ENCODE measurements at places on chromosomes 5 and 9.

- no peak for DNase-seq
Measured at GRCh38 chr5:122264610-122265009, 47.4 kb upstream of the SNCAIP start.

GRCh38 chr9:129221233-129221632 lies 43.2 kb upstream of the IER5L start:
- peak; percentile 16 for DNase-seq

GRCh38 chr9:118624608-118625007 lies 744.6 kb downstream of the BRINP1 start:
- no peak for DNase-seq

DNA sequence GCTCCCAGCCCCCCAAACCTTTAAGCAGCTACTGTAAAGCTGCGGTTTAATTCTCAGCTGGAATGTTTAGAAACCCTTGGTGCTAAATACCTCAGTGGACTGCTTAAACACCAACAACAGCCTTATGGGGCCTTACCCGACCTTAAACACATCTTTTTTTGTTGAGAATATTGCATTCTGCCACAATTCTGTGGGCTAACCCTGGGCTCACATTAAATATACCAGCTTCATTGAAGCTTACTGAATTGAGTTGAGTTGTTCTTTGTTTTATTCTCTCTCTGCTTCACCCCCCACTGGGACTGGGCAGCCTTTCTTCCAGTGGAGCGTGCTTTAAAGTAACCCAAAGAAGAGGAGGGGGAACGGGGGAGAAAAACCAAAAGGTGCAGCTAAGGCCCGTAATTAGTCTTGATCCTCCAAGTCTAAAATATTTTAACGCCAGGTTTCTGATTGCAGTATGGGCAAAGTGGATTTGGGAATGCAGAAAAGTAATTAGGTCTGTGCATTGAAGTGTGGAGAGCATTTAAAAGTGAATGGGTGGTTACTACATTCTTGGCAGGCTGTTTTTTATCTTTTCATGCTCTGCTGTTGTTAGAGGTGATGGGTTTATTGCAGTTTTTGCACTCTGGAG lies 281.2 kb downstream of the NR2F1-AS1 start:
- DNase-seq = no peak

DNA sequence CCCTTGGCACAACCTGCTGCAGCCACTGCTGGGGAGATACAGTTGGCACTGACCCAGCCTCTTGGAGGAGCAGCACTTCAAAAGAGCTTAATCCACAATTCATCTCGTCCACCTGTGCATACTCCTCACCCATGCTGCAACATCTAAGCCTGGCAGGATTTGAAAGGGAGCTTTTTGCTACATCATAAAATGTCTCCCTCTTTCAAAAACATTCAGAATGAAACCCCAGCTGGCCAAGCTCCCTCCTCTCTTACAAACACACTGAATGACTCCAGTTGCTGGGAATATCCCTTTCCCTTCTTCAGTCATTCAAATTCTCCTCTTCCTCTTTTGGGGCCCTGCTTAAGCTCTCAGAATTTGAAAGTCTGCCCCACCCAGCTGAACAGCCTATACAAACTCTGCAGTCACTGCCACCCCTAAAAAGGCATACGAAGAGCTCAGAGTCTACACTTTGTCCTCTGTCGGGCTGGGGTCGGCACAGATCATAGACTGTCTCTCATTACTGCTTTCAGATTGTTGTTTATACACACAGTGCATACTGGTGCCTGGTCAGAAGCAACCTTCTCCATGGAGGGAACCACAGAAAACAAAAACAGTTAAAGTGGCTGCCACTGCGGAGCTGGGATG lies 8.8 kb upstream of the C5orf15 start:
- DNase-seq = no peak

DNA sequence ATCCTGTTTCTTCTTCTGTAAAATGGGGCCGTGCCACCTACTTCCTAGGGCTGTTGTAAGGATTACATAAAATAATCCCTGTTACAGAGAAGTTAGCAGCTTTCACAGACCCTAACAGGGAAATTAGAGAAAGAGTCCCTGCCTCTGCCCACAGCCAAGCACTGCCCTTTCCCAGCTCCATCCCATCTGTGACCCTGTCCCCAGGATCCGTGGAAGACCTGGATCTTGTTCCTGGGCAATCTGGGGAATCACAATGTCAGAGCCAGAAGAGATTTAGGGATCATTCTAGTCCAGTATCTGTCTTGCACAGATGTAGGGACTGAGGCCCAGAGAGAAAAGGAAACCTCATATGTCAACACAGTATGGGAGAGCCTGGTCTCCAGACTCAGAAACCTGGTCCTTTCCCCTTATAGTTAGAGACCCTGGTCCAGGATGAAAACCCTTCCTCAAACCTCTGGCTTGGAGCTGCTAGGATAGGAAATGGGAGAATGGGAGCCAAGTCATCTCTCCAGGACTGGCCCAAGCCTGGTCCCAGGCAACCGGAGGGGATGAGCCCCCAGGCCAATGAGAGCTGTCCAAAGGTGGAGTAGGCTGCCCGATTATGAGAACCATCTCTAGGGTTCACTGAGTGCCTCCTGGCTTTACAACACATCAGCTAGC lies 12.5 kb downstream of the LHX6 start:
- no peak for DNase-seq

- no peak for DNase-seq
Measured at GRCh38 chr9:92990461-92990860, 43.1 kb downstream of the FGD3 start.

DNA sequence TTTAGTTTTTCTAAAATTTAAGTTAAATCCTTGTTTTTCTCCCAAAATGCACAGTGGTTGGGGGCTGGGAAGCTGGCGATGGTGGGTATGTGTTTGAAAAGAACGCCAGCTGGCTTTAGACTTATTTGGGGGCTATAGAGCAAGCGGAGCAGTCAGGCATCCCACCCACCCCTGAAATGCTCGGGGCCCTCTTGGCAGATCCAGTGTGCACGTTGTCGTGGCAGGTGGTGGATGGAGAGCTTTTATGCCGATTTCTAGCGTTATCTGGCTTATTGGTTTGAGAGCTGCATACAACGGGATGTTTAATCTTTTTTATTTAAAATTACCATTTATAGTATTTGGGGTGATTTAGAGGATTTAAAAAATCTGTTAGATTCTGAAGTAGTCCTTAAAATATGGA lies 8.1 kb downstream of the BASP1 start:
- no peak for DNase-seq

DNA sequence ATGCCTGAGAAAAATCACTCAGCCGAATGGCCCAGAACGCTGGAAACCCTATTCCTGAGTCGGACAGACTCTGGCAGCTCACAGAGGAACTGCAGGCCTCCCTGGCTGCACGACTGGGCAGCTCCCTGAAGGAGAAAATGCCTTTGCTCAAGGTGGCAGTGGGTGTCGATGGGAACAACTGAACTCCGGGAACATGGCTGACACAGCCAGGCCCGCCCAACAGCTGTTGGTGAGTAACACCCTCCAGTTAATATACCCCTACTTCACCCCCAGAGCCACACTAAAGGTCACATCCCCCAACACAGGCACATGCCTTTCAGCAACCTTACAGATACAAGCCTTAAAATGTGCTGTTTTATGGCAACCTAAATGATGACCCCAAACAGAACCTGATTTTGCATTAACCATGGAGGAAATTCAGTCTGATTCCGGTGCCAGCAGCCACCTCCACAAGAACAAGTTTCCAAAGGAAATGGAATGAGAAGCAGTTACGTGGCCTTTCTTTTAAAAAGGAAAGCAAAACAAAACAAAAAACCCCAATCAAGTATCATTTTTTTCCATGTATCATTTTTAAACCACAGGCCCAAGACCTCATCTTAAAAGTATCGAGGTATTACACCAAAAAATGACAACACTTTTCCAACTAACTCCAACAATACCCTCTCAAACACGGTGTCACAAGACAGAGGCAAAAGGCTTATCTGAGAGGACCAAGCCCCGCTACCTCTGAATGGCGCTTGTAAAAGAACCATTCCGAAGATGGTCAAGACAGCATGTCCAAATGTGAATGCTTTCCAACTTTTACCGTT lies 3.1 kb downstream of the KLF9 start:
- peak; percentile 71 for DNase-seq

DNA sequence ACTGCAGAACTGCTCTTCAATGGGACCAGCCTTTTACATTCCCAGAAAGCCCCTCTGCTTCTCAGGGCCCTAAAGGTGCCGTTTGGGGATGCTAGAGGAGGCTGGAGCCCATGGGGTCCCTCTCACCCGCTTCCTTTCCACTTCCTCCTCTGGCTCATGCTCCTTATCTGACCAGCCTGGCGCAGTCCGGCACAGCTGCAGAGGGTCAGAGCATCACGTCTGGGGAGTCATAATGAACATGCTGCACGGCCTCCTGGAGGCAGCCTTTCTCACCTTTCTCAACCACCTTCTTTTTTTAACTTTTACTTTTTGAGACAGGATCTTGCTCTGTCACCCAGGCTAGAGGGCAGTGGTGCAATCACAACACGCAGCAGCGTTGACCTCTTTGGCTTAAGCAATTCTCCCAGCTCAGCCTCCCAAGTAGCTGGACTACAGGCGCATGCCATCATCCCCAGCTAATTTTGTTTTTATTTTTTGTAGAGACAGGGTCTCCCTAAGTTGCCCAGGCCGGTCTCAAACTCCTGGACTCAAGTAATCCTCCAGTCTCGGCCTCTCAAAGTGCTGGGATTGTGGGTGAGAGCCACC lies 15.1 kb upstream of the TCF7 start:
- no peak for DNase-seq

DNA sequence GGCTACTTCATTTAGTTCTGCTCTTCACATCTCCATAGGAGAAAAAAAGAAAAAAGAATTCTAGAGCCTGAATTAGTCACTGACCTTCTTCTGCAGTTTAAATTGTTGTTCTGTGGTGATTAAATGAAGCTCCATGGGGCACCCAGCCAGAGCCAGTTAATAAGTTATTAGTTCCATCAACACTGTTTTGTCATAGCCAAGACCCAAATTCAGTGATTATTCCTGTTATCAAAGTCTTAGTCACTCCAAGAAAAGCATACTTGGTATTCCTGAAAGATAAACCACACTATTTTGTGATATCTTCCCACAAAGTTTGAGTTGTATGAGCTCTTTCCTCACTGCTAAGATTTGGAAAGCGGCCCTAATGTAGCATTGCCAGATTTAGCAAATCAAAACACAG lies 134.8 kb upstream of the RGMB start:
- DNase-seq = peak; percentile 63

All from iris pigment epithelial cell (primary cell).